Type B pancreatic cell (in vitro differentiated cells): ENCODE measurements at places on chromosomes 16 and 17. TPM values are rescaled to one million over a fixed set of nuclear protein-coding genes. Genes with fewer than 3 reads are reported as not detected.

DNA sequence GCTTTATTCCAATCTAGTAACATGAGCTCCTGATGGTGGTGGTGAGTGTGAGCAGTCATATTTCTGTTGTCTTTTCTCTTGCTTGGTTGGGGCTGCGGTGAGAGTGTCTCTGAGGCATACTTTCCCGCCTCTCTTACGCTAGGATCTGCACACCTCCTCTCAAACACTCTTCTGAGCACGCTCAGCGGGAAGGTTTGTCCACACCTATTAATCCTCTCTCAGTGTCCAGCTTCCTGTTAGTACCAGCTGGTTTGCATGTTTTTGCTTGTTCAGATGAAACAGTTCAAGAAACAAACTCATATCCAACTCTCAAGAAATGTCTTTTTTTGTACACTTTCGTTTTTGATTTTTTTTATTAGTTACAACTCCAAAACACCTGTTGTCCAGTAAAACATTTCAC is 89.5 kb downstream of the CCDC182 start:
- no peak for DNase-seq

- DNase-seq, result no peak
Measured at GRCh38 chr16:55628306-55628968, 27.4 kb upstream of the SLC6A2 start.

- peak; percentile 67 for DNase-seq
Measured at GRCh38 chr17:50027172-50027880, 28.6 kb upstream of the ITGA3 start.

- no peak for DNase-seq
Measured at GRCh38 chr16:57100445-57100844, 8.1 kb downstream of the CPNE2 start.

ACSF3 gene
- 23.6 and 29.0 TPM in 2 replicates for total RNA-seq

CCDC154 gene
- total RNA-seq, result 2.2 and 5.0 TPM in 2 replicates

DNA sequence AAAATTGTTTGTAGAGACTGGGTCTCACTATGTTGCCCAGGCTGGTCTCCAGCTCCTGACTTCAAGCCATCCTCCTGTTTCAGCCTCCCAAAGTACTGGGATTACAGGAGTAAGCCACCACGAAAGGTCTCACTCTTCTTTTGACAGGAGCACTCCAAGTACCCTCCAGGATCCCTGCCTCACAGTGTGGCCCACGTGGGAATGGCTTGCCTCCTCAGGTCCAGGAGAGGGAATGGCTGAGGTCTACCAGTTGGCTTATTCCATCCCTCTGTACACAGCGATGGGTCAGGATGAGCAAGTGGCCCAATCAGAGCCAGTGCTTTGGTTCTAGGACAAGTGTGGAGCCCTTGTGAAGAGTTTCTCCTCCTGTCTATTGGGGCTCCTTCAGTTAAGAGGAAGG is 73.7 kb upstream of the ZNF423 start:
- DNase-seq, result no peak

DNA sequence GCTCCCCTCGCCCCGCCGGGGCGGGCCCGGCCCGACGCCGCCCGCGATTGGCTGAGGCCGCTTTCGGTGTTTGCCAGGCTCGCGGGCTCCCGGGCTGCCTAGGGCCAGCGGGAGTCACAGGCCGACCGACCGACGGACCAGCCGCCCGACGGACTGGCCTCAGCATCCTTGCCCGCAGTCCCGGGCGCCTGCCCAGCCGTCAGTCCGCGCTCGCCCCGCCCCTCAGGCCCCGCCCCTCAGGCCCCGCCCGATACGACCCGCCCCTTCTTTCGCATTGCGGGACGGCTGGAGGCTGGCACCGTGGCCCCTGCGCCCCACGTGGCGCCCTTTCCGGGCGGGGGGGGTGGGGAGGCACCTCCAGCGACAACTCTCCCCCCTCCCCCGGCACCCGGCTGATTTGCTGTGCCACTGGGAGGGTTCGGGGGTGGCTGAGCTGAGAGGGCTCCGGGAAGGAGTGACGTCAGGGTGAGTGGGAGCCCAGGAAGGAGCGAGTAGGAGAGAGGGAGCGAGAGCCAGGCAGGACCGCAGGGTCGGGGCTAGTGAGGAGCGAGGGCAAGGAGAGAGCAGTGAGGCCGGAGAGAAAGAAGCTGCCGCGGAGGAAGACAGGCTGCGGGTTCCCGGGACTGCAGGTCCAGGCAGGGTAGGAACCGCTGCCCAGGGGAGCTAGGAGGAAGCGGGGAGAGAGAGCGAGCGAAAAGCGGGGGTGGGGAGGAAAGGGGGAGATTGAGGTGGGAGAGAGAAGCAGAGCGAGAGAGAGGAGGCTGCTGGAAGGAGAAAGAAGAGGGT is at the start of gene ASPHD1:
TSS of gene ASPHD1 (plus strand) at position 387 of the 786 bp plus-strand sequence. CDS start 484 bp downstream, outside the sequence.
- peak; percentile 87 for DNase-seq

- DNase-seq, result no peak
Measured at GRCh38 chr17:57264776-57265175, 8.5 kb downstream of the MSI2 start.

- no peak for DNase-seq
Measured at GRCh38 chr17:13474073-13474800, 127.5 kb downstream of the HS3ST3A1 start.

DNA sequence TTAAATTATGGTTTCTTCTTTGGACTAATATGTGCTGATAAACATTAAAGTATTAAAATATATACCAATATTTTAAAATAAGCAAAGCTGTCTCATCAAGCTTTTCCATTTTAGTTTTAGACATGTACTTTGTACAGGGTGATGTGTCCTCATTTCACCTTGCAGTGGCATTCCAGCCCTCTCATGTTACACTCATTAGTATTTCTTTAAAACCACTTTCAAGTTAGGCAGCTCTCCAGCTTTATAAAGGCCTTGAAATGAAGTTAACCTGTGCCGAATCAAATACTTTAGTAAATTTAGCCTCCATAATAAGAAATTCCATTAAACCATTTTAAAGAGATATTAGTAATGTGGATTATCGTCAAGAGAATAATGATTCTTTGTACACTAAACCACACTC is 107.6 kb upstream of the HLF start:
- no peak for DNase-seq

GRCh38 chr17:61837175-61838051 is 25.9 kb downstream of the BRIP1 start:
- DNase-seq, result no peak

DNA sequence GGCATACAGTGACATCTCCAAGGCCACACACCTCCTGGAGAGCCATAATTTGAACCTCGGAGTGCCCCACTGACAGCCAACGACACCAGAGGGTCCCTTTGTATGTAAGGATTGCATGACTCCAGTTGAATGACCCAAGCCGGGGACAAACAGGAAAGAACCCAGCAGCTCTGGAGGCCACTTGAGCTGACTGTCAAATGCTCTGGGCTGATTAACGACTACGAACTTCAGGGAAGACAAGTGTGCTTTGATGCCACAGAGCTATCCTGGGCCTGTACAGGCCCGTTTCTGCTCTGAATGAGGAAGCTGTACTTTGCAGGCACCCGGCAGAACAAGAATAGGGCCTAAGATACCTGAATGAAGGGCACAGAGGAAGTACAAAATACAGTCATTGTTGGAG is 404.6 kb downstream of the SLC39A11 start:
- no peak for DNase-seq

DNA sequence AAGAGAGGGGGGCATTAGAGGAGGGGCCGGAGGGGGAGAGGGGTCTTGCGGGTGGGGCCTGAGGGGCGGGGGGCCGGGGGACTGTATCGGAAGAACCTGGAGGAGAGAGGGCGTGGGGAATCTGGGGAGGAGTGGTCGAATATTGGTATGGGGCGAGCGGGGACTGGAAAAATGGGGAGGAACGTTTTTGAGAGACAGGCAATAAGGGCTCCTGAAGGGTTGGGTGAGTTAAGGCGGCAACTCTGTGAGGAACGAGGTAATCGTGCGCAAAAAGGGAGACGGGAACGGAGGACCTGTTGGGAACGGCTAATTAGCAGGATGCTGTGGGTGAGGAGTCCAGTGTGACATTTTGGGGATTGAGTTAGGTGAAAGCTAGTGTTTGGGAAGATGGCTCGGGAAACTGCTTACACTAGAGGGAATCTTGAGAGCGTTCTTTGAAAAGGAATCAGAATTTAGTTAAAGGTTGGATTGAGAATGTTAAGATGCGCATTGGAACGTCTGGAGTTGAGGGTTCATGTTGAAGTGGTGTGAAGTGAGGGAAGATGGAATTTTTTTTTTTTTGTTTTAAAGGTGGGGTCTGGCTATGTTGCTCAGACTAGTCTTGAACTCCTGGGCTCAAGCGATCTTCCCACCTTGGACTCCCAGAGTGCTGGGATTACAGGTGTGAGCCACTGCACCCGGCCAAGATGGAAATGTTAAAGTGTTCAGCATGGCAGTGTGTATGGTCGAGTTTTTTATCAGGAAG is 662 bp downstream of the WIPF2 start:
- DNase-seq, result no peak

DNA sequence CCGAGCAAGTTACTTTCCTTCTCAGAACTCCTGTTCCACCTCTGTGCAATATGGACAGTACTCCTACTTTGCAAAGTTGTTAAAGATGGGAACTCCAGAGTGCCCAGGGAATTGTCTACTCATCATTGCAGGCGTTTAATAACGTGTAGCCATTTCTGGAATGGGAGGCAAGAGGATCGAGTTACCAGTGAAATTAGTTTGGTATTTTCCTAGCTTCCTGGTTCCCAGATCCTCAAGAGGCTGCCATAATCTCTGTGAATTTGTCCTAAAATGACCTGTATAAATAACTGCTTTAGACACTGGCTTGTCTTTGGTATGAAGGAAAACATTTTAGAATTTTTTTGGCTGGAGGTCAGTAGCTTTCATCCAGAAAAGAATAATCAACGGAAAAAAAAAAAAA is 27.7 kb downstream of the WWOX start:
- DNase-seq, result no peak

KRTAP4-6 gene
- total RNA-seq, result not detected in 2 replicates

- no peak for DNase-seq
Measured at GRCh38 chr16:7518158-7518557, 185.5 kb downstream of the RBFOX1 start.

GPRC5B gene
- total RNA-seq, result 25.8 and 53.8 TPM in 2 replicates

GRCh38 chr16:87971933-87972332 is 20.7 kb downstream of the BANP start:
- DNase-seq, result no peak

DNA sequence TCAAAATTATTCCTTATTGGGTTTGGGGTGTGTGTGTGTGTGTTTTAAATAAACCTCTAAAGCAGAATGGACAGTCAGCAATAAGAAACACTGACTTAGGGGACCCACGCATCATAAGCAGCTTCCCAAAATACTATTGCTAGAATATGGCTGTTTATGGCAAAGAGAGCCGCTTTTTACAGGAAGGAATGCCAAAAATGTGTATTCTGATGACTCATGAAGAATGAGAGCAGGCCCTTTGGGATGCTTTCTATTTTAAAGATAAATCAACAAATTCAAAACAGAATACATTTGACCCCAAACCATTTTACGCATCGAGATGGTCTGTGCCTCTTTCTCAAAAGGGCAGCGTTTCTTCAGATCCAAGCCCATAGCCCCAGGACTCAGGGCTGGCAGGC is 37.5 kb downstream of the ARHGAP17 start:
- DNase-seq, result no peak

ZNF385C gene
- total RNA-seq, result 1.7 and 3.3 TPM in 2 replicates

GRCh38 chr16:3889059-3889458 is 8.5 kb upstream of the CREBBP start:
- DNase-seq, result no peak

HBA2 gene
- not detected in 2 replicates for total RNA-seq

ITGB4 gene
- total RNA-seq, result 26.4 and 57.8 TPM in 2 replicates

- DNase-seq, result no peak
Measured at GRCh38 chr17:67434061-67434525, 57.0 kb downstream of the PITPNC1 start.

DNA sequence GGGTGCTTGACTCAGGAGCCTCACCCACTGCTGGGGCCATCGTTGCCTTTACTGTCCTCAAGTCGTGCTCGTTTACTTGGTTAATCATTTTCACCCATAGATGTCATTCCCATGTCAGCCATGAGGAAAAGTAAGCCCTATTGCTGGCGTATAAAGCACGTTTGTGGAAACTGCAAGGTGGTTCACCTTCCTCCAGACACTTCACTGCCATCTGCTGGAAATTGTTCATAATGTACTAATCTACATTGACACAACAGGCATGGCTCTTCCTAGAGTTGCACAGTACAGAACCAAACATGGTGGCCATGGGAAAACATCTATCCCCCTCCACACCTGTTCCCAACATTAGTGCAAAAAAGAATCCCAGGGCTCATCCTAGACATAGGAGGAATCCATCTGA is 116.6 kb downstream of the ZNF18 start:
- no peak for DNase-seq

DNA sequence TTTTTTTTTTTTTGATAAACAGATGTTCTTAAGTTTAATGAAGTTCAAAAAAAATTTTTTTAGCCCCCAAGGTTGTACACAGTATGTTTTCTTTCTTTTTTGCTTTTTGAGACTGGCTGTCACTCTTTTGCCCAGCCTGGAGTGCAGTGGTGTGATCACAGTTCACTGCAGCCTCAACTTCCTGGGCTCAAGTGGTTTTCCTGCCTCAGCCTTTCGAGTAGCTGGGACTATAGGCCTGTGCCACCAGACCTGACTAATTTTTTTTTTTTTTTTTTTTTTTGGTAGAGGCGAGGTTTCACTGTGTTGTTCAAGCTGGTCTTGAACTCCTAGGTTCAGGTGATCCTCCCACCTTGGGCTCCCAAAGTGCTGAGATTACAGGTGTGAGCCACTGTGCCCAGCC is 12.8 kb downstream of the ITGAE start:
- no peak for DNase-seq

PITPNM3 gene
- total RNA-seq, result 4.3 and 7.7 TPM in 2 replicates

- DNase-seq, result no peak
Measured at GRCh38 chr17:2090804-2091534, 36.1 kb downstream of the HIC1 start.

DNA sequence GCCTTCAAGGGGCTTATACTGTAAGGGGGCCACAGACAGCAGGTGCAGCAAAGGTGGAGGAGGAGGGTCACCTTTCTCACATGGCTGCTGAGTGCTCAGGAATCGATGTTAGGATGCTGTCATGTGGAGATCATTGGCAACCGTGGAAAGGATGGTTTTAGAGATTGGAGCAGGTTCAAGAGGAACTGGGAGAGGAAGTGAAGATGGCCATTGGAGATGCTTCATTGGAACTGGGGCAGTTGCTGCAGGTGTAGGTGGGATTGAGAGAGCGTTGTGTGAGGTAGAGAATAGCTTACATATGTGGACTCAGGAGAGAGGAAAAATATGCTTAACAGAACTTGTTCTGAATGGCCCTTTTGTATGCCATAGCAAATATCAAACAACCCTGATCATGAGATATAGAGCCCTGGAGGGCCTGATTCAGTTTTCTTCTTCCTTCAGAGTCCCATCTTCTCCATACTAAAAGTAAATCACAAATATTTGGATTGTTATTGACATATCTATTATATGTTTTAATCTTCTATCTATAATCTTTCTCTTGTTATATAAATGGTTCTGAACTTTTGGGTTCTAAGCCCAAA is 40.8 kb downstream of the LDHD start:
- DNase-seq, result no peak

GRCh38 chr16:87702325-87702811 is 63.4 kb downstream of the KLHDC4 start:
- DNase-seq, result no peak
